Panc1 (cell line): ENCODE measurements at places on chromosomes 5 and 9. TPM values are rescaled to one million over a fixed set of nuclear protein-coding genes. Genes with fewer than 3 reads are reported as not detected.

GRCh38 chr9:35842795-35843194 is 13.8 kb downstream of the TMEM8B start:
- no peak for DNase-seq
- no peak overlapping the region for H3K4me3 ChIP-seq
- H3K27ac ChIP-seq, result no peak overlapping the region
- H3K4me1 ChIP-seq, result no peaks in the 10 kb centered on the region; the same call in 1 of the 2 replicates
- H3K36me3 ChIP-seq, result no peaks in the 10 kb centered on the region
- H3K27me3 ChIP-seq, result no peaks in the 10 kb centered on the region

- no peak overlapping the region for H3K4me3 ChIP-seq
- H3K27me3 ChIP-seq, result no peaks in the 10 kb centered on the region; the same call in 1 of the 2 replicates
- no peak for DNase-seq
- no peaks in the 10 kb centered on the region for H3K4me1 ChIP-seq
- no peaks in the 10 kb centered on the region for H3K36me3 ChIP-seq
- H3K27ac ChIP-seq, result no peak overlapping the region
Measured at GRCh38 chr5:147558826-147559225, 49.0 kb upstream of the DPYSL3 start.

GRCh38 chr9:127336506-127337352 is 60.2 kb upstream of the SLC2A8 start:
- H3K27ac ChIP-seq, result peak overlapping the region; percentile 49
- DNase-seq, result peak; percentile 76
- no peaks in the 10 kb centered on the region for H3K27me3 ChIP-seq

DNA sequence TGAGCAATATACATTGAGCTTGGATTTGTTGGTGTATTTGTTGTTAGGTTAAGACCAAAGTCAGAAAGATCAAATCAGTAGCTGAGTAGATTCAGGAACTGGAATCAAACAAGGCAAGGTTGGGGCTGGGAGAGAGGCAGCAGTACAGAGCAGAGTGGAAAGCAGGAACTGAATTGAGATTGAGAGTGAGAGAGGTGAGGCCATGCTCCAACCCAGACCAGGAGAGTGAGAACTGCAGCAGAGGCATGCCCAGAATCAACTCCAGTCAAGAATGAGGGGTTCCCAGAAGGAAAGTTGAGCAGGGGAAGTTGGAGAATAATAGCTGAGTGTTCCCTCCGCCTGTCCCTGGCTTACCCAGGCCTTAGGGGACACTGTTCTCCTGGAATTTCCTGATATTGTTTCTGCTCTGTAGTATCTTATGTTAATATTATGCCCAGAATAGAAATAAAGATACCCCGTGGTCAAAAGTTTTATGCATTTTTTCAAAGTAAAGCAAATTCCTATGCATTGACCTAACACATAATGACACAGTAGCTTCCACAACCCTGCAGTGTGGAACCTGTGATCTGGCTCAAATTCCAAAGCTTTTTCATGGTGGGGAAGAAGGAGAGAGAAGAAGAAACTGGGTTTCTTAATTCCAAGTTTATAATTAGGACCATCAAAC is 82.7 kb downstream of the SV2C start:
- no peaks in the 10 kb centered on the region for H3K4me1 ChIP-seq
- no peak overlapping the region for H3K4me3 ChIP-seq
- H3K27me3 ChIP-seq, result no peaks in the 10 kb centered on the region; the same call in none of the 2 replicates
- H3K36me3 ChIP-seq, result no peaks in the 10 kb centered on the region

- no peaks in the 10 kb centered on the region for H3K27me3 ChIP-seq
Measured at GRCh38 chr9:38419181-38419580, 5.1 kb downstream of the IGFBPL1 start.

DNA sequence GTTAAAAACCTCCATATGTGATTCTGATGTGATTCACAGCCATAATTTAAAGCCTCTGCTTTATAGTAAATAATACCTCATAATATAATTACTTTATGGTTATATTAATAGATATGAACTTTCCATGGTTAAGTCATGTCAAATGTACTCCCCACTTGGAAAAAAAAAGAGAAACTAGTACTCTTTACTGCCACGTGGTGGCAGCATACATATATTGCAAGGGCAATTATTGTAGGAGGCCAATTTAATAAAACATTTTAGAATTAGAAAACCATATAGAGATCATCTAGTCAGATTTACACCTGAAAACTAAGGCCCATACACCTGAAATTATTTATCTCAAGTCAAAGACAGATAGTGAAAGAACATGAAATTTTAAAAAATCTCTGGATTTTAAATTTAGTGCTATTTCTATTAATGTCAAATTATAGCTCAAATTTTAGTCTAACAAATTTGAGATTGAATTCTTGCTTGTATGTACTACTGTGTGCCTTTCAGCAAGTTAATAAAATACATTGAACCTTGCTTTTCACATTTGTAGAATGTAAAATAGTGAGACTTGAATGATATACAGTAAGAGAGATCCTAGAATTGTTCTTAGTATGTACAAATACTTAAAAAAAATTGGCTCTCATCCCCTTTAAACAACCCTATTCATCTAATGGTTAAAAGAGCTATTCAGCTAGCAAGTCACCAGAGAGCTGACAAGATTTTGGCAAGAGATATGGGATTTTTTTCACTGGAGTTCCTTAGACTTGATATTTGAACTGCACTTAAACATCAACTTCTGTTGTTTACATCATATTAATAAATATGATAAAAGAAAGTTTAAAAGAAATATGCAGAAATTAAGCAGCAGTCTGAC is 603.8 kb downstream of the TLE4 start:
- H3K36me3 ChIP-seq, result no peaks in the 10 kb centered on the region
- H3K4me1 ChIP-seq, result no peaks in the 10 kb centered on the region
- no peaks in the 10 kb centered on the region for H3K27me3 ChIP-seq
- no peak overlapping the region for H3K27ac ChIP-seq
- H3K4me3 ChIP-seq, result no peak overlapping the region

DNA sequence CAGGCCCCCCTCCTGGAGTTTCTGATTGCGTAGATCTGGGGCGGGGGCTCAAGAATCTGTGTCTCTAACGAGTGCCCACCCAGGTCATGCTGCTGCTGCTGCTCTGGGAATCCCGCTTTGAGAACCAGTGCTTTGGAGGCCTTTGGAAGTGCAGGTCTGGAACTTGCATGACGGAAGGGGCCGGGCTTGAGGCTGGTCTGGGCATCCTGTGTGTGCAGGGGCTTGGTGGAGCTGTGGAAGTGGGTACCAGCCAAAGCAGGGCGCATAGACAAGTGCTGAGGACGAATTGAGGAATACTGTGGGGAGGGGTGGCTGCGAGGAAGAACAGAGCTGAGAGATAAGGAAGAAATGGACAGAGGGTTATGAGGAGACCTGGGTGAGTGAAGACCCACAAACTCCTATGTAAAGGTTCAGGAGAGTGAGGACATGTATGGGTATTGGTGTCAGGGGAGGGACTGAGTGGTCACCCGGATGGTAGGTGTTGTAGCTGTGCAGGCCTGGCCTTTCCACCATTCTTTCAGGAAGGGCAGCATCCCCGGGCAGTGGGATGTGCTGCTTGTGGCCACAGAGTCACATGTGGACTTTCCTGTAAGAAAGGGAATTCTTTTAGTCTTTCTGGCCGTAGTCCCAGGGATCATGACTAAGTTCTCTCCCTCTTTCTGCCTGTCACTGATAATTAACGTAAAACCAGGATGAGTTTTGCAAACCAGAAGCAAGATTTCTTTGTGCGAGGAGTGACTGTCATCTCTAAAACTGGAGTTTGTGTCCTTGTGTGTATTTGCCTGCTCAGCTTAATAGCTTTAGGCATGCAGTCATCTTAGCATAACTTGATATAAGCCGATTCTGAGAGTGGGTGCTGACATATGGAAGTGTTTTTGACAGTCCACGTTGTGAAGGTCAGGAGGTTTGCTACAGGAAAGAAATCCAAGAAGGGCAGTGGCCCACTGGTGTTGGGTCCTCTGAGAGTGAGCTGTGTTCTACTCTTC is 43.3 kb upstream of the TJP2 start:
- no peak overlapping the region for H3K27ac ChIP-seq
- H3K4me1 ChIP-seq, result 0 out of 2 replicates have a peak, but pooled peaks cover 4% of the 10 kb centered on the region
- no peaks in the 10 kb centered on the region for H3K36me3 ChIP-seq
- no peak overlapping the region for H3K4me3 ChIP-seq
- H3K27me3 ChIP-seq, result no peaks in the 10 kb centered on the region
- DNase-seq, result no peak

DNA sequence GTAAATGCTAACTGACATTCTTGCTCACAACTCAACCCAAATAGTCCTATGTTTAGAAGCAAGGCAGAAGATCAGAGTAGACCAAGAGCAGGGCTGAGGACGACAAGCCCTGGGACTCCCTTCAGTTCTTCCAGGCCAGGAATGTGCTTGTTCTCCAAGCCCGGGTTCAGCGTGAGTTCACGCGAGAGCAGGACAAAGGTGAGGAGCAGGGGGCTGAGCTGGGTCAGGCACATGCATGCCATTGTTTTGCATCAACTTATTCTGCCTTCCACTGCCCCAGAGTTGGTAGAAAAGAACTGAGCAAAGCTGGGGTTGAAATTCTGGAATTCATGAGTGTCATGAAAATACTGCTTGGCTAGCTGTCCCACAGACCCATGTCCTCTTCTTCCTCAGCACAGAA is 206.5 kb downstream of the PAX5 start:
- no peak overlapping the region for H3K27ac ChIP-seq
- no peak overlapping the region for H3K4me3 ChIP-seq
- H3K4me1 ChIP-seq, result no peaks in the 10 kb centered on the region
- DNase-seq, result no peak

GRCh38 chr5:107636555-107636954 is 34.2 kb downstream of the EFNA5 start:
- H3K4me3 ChIP-seq, result no peak overlapping the region
- H3K27ac ChIP-seq, result no peak overlapping the region
- H3K27me3 ChIP-seq, result no peaks in the 10 kb centered on the region
- H3K36me3 ChIP-seq, result no peaks in the 10 kb centered on the region
- H3K4me1 ChIP-seq, result no peaks in the 10 kb centered on the region

DNA sequence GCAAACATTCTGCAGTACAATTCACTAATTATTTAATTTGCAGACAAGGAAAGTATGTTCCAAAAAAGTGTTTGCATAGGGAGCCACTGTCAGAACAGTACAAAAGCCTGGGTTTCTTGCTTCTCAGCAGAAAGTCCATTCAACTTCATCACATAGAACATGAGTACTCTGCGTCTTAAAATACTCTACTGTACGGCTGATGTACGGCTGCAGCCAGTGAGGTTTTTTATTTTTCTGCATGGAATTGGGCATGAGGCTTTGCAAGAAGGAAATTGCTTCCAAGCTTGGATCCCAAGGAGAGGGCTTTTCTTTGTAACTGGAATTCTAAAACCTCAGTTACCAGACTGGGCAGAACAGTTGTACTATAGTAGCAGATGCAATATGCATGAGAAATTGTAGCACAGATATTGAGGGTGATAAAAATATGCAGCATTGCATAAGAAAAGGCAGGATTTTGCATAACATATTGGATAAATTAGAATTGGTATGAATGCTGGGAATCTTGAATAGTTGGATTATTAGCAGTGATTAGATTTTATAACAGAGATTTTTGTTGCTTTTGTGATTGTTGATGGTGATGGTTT is 178.1 kb upstream of the CDH9 start:
- H3K4me1 ChIP-seq, result no peaks in the 10 kb centered on the region; the same call in 1 of the 2 replicates
- H3K27me3 ChIP-seq, result no peaks in the 10 kb centered on the region
- H3K4me3 ChIP-seq, result no peak overlapping the region
- H3K36me3 ChIP-seq, result no peaks in the 10 kb centered on the region
- no peak for DNase-seq

DNA sequence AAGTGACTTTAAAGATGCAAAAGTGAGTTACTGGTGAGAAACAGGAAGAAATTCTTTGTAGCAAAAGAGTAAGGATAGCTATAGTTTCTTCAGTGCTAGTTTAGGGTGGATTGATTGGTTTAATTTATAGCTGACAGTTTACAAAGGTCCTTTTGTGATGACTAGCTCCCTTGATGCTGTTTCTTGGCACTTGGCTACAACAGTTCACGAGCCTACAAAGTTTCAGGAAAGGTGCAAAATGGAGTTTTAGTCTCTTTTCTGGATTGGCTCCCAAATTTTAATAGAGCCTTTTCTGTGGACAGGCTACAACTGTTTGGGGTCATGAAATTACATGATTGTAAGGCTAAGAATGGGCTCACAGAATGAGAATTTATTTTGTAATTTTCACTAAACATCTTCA is 40.9 kb upstream of the BNIP1 start:
- no peaks in the 10 kb centered on the region for H3K36me3 ChIP-seq
- H3K27me3 ChIP-seq, result no peaks in the 10 kb centered on the region
- no peaks in the 10 kb centered on the region for H3K4me1 ChIP-seq
- no peak overlapping the region for H3K27ac ChIP-seq

GRCh38 chr5:143128412-143129071 is 274.9 kb downstream of the NR3C1 start:
- no peaks in the 10 kb centered on the region for H3K27me3 ChIP-seq
- no peak overlapping the region for H3K4me3 ChIP-seq
- H3K4me1 ChIP-seq, result no peaks in the 10 kb centered on the region
- H3K36me3 ChIP-seq, result no peaks in the 10 kb centered on the region
- no peak for DNase-seq

DNA sequence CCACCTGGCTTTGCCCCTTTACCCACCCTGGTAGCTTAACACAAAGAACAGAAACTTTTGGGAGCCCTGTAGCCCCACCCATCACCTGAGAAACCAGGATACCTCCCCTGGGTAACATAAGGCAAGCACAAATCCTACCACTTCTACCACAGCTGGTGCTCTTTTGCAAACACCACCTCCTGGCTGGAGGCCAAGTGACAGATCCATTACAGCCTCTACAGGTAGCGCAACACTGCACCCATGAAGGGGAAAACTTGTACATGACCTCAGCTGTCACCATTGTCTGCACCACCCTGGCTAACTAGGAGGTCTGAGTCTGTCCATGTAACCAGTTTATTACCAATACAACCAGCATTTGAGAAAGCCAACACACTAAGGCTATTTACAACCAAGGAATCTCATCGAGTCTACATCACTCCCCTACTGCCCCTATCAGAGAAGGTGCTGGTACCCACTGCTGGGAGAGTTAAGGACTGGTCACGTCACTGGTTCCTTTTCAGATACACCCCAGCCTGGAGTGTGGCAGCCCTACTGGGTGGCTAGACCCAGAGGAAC is 128.6 kb downstream of the PJA2 start:
- H3K4me3 ChIP-seq, result no peak overlapping the region
- peaks cover 8% of the 10 kb centered on the region; the same call in 1 of the 2 replicates for H3K27me3 ChIP-seq
- no peak overlapping the region for H3K27ac ChIP-seq
- no peak for DNase-seq
- no peaks in the 10 kb centered on the region for H3K36me3 ChIP-seq

GRCh38 chr5:168851902-168852321 is 272.7 kb upstream of the PANK3 start:
- no peak overlapping the region for H3K4me3 ChIP-seq
- peaks cover 4% of the 10 kb centered on the region for H3K27me3 ChIP-seq
- H3K36me3 ChIP-seq, result no peaks in the 10 kb centered on the region
- no peaks in the 10 kb centered on the region for H3K4me1 ChIP-seq
- no peak for DNase-seq

GRCh38 chr5:69083412-69083811 is 10.4 kb upstream of the SLC30A5 start:
- H3K4me1 ChIP-seq, result no peaks in the 10 kb centered on the region
- H3K27me3 ChIP-seq, result no peaks in the 10 kb centered on the region
- DNase-seq, result peak; percentile 10
- no peak overlapping the region for H3K4me3 ChIP-seq
- H3K36me3 ChIP-seq, result no peaks in the 10 kb centered on the region
- H3K27ac ChIP-seq, result no peak overlapping the region

GRCh38 chr9:110776221-110776620 is 107.6 kb downstream of the MUSK start:
- H3K27ac ChIP-seq, result no peak overlapping the region
- H3K27me3 ChIP-seq, result no peaks in the 10 kb centered on the region

Gene HTR4
- total RNA-seq, result not detected

Gene ACTBL2
- total RNA-seq, result not detected

Gene CTNND2
- 1.0 TPM for total RNA-seq

Gene MYMK
- total RNA-seq, result not detected

Gene TMEM171
- total RNA-seq, result 2.1 TPM

Gene KIF3A
- 17.1 TPM for total RNA-seq

Gene PANK3
- 79.7 TPM for total RNA-seq

Gene PRLR
- 0.46 TPM for total RNA-seq

Gene MAPK9
- 44.1 TPM for total RNA-seq

Gene FOXI1
- total RNA-seq, result 0.44 TPM

Gene ELAVL2
- total RNA-seq, result not detected

Gene INSL6
- total RNA-seq, result not detected
